ENCODE measurements at places on chromosomes 5 and 9. TPM values are rescaled to one million over a fixed set of nuclear protein-coding genes. Genes with fewer than 3 reads are reported as not detected.

- H3K4me1 ChIP-seq, result no peaks in the 10 kb centered on the region
- peaks cover 13% of the 10 kb centered on the region for H3K27me3 ChIP-seq
- H3K36me3 ChIP-seq, result no peaks in the 10 kb centered on the region
- no peak overlapping the region for H3K27ac ChIP-seq
These were observed 84.9 kb upstream of the BASP1 start for GRCh38 chr5:17132444-17133083.

DNA sequence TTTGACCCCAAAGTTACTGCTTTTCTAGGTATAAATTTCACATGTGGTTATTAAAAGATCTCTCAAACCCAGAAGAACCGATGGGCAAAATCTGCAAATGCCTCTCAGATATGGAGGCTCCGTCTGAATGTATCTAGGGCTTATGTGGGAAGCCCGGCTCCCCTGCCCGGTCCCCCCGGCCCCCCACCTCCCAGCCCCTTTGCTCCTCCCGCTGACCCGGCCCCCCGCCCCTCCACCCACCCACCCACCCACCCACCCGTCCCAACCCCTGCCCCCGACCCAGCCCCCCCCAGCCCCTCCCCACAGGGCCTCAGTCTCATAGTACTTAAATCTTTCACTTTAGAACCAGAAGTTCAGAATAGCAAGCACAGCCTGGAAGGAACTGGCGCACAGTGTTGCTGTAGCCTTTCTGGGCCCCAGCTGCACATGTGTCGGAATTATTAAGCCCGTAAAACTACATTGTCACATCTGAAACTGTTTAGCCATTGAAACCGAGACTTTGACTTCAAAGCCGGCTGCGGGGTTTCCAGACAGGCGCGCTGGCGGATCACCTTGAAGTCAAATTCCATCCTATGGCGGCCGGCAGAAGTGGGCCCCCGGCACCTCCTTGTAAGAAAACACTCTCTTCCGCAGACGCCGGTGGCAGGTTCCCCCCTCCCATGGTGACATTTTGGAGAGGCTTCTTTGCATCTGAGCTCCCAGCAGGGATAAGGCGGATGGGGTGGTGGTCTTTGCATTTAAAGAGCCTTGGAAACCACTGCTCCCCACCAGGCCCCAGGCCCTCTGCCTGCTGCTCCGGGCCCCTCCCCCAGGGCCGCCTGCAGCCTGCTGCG lies 12.8 kb downstream of the NKD2 start:
- no peaks in the 10 kb centered on the region for H3K27me3 ChIP-seq
- H3K4me3 ChIP-seq, result no peak overlapping the region
- no peak overlapping the region for H3K27ac ChIP-seq
- ATAC-seq, result no peak
- H3K4me1 ChIP-seq, result no peaks in the 10 kb centered on the region

- no peak for ATAC-seq
- H3K27me3 ChIP-seq, result no peaks in the 10 kb centered on the region
- H3K36me3 ChIP-seq, result no peaks in the 10 kb centered on the region
- no peaks in the 10 kb centered on the region for H3K4me1 ChIP-seq
- no peak overlapping the region for H3K4me3 ChIP-seq
These were observed 128.2 kb upstream of the VCAN start for GRCh38 chr5:83343299-83343698.

DNA sequence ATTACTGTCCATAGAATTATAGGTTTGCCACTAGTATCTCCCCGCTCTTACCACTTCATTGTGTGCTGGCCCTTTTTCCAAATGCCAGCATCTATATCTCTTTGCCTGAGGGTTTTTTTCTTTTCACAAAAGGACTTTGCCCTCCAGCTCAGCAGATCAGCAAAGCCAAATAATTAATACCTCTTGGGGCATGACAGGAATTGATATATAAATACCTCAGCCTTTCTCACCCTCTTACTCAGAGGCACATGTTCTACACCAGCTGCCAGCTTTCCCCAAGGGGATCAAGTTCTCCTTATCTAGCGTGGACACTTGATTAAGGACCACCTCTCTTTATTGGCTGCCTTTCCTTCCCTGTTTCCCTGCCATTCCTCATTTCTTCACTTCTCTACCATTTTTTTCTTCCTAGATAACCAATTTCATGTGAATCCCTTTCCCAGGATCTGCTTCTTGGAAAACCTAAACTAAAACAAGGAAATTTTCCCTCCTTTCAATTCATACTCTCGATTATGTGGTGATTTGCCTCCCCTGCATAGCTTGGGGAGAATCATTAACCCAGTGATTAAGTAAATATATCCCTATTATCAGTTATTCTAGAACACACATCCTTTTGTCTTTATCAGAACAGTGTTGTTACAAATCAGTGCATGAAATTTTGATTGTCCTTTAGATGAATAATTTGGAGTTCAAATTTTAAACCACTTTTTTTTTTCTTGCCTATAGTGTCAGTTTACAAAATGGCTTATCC lies 6.9 kb upstream of the NUDT12 start:
- H3K36me3 ChIP-seq, result no peaks in the 10 kb centered on the region
- no peaks in the 10 kb centered on the region for H3K4me1 ChIP-seq
- H3K27ac ChIP-seq, result no peak overlapping the region
- H3K27me3 ChIP-seq, result peaks cover 7% of the 10 kb centered on the region

GRCh38 chr5:88426441-88426840 lies 157.8 kb upstream of the TMEM161B start:
- peaks cover 7% of the 10 kb centered on the region for H3K36me3 ChIP-seq
- no peaks in the 10 kb centered on the region for H3K4me1 ChIP-seq
- no peak for ATAC-seq
- H3K27me3 ChIP-seq, result no peaks in the 10 kb centered on the region
- H3K4me3 ChIP-seq, result no peak overlapping the region

The SH3PXD2B gene
- 61.6 TPM for total RNA-seq

The GABRA1 gene
- total RNA-seq, result not detected

The AQP7 gene
- 1.2 TPM for total RNA-seq

The RNF183 gene
- not detected for total RNA-seq

All from gastroesophageal sphincter (tissue), 4 donors.